Amniotic stem cell (primary cell): ENCODE measurements at places on chromosomes 1 and 21.

- no peak for DNase-seq
These were observed 175.3 kb downstream of the RWDD3 start for GRCh38 chr1:95409276-95409675.

DNA sequence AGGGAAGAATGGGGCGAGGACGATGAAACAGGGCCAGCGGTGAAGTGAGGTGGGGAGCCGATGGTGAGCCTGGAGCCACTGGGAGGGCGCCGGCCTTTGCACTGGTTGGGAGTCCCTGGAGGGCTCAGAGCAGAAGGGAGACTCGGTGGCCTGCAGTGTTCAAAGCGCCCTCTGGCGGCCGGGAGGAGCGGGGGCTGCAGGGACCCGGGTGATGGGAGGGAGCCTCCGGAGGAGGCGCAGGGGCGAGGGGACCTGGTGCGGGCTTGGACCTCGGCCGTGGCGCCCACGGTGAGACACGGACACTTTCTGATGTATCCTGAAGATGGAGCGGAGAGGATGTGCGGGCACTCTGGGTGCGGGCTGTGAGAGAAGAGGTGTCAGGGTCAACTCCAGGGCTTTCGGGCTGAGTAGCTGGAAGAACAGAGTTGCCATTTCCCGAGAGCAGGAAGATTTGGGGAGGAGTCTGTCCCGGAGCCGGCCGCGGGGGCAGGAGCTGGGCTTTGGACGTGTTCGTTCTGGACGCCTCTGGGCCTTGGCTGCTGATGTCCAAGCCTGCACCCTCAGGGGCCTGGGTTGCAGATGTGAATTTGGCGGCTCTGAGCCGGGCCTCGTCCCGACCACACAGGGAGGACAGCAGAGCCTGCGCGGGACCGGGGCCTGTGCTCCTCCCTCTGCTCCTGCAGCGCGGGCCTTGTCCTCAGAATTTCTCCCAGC lies 29.7 kb downstream of the HEYL start:
- DNase-seq, result no peak

- DNase-seq, result no peak
These were observed 14.9 kb downstream of the IL20 start for GRCh38 chr1:206880314-206880713.

GRCh38 chr1:79478160-79478559 lies 471.6 kb upstream of the ADGRL4 start:
- no peak for DNase-seq

- DNase-seq, result no peak
These were observed 11.4 kb downstream of the KRTAP10-1 start for GRCh38 chr21:44528634-44528995.
